ENCODE measurements at places on chromosomes 11 and 22.

DNA sequence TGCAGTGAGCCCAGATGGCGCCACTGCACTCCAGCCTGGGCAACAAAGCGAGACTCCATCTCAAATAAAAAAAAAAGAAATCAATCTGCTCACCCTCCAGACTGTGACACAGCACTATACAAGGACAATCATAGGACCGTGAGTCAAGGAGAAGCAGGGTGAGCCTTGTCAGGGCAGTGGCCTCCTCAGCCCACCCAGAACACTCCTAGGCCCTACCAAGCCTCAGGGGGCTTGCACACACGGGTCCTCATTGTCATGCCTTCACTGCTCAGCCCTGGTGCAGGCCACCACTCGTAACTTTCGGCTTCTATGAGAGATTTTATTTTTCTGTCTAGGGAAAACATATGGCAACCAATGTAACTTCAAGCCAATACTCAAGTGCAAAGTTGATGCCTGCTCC lies 35.8 kb downstream of the DGCR2 start:
- DNase-seq: no peak

DNA sequence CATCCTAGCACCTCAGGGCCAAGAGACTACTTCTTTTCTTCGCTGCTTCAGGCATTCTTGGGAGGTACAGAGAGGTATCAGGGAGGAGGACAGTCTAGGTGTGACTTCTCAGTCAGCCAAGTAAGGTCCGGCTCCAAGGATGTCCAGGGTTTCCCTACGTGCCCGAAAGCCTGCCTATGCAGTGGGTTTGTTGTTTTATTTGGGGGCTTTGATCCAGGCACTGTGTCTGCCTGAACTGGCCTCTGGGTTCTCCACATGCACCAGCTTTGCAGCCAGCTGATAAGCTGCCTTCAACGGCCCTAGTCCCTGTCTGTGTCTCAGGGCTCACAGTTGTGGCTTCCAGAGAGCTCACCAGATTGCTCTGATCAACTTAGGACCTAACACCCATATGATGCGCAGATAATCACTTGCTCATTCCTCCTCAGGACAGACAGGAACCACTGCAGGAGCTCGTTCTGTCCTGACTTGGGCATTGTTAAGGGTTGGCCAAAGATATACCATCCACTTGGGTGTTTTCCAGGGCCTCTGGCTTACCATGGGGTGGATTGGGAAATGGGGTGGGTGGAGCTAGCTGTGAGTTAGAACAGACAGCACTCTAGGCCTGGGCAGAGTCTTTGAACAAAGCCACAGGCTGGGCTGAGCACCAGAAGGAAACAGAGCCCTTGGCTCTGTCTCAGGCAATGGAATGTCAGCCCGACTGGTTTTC lies 45.5 kb upstream of the CRYBB3 start:
- DNase-seq: no peak

DNA sequence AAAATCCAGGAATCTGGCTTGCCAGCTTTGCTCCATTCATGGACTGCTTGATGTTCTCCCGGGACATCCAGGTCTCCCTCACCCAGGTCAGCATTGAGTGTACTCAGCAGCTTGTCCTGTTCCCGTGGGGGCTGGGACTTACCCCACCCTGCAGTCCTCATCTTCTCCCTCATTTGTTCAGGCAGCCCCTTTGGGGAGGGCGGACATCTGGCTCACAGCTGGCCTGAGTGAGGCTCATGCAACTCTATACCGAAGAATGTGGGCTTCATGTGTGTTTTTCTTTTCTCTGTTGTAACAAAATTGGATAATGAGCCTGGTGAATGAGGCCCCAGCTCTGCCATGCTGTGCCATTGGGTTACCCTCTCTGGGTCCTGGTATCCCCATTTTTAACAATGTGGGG lies 227.7 kb upstream of the TENM4 start:
- no peak for DNase-seq

DNA sequence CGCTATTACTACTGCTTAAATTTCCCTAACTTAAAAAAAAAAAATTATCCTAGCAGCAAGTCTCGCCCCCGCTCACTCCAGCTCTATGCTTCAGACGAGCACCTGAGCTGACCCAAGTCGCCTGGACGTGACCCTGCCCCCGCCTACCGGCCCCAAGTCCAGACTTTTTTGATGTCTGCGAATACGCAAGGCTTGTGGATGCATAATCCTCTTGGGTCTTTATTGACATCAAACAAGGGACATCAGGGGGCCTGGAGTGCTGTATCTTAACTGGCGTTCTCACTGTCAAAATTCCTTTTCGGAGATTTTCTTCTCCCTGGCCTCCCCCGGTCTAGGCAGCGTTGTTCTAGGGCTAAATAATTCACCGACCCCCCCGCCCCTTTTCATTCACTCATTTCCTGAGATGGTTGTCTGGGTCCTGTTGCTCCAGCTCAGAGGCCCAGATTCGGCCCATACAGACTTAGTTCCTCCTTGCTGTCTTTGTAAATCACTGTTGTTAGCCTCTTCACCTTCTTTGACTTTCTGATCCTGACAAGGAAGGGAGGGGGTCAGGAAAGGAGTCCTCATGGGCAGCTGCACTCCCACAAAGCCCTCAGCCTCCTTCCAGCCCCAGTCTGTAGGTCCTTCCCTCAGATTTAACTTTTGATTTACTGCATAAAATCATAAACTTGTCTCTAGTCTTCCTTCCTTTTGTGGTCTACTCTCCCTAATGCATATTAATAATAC lies 601 bp upstream of the LRP4 start:
- no peak for DNase-seq

DNA sequence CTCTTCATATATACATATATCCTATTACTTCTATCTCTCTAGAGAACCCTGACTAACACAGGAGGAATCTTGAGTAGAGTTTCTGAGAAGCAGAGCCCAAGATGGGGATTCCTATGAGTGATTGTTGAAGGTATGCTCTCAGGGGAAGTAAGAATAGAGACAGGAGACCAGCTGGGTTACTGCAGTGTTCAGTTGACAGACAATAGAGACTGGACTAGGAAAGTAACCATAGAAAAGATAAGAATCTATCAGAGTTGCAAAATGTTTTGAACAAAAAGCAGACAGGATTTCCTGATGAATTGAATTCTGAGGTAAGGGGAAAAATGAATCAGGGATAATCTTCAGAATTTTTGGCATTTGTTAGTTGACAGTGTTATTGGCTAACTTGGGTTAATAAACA lies 54.4 kb downstream of the SLC17A6 start:
- DNase-seq: no peak

GRCh38 chr22:23033116-23033905 lies 37.0 kb upstream of the GNAZ start:
- DNase-seq: no peak

GRCh38 chr11:120386774-120387371 lies 50.7 kb downstream of the ARHGEF12 start:
- no peak for DNase-seq

GRCh38 chr11:36724742-36725385 lies 126.8 kb upstream of the RAG2 start:
- no peak for DNase-seq

- peak; percentile 32 for DNase-seq
Observed at GRCh38 chr11:73154178-73154577, 12.1 kb upstream of the FCHSD2 start.

DNA sequence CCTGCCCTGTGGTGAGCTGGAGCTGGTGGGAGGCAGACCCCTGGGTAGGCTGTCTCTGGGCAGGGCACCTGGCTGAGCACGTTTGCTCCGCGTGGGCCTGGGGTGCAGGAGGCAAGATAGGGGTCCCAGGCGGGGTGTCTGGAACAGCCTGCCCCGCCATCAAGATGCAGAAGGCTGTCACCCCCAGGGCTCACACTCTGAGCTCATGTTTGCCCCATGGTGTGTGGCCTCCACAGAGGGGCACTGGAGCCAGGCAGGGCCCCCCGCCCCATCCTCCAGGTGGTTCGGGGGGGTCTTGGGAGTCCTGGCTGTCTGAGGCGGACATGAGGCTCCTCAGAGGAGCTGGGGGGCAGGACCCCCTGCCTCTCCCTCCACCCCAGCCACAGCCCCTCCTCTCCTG lies 28.9 kb upstream of the CARS1 start:
- no peak for DNase-seq

DNA sequence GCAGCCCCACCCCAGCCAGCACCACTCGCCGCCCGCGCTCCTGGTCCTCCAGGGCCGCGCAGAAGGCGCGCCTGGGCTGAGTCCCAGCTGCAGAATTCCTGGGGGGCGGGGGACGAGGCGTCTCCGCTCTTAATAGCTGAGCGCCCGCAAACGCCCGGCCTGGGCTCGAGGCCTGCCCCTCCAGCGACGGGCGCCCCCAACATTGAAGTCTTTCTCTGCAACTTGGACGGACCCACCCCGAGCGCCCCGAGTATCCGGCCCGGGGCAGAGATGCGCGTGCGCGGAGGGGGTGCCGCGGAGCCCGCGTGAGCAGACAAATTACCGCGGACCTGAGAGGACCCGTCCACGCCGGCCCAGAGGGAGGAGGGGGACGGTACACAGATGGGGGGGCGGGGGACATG lies 6.7 kb upstream of the SYT7 start:
- DNase-seq: peak; percentile 26

DNA sequence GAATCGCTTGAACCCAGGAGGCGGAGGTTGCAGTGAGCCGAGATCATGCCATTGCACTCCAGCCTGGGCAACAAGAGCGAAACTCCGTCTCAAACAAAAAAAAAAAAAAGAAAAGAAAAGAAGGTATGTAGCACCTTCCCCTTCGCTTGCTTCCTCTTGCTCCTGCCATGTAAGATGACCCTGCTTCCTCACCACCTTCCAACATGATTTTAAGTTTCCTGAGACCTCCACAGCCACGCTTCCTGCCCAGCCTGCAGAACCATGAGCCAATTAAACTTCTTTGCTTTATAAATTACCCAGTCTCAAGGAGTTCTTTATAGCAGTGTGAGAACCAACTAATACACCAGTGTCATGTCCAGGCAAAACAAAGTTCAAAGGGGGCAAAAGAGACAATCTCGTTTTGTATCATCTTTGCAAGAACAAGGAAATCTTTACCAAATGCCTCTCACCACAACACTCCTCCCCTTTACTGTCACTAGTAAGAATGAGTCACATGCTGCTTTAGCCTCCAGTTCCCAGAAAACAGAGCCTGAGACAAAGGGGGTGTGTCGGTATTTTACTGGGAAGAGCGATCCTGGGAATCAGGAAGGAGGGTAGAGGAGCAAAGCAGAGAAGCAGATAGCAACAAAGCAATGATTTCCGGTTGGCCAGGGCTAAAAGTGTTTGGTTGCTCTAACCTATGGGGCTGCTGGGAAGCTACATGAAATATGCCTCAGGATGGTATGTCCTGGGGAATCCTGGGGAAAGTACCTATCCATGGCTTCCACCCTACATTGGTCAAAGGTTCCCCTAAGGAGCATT lies 10.5 kb upstream of the MCHR1 start:
- DNase-seq: no peak

DNA sequence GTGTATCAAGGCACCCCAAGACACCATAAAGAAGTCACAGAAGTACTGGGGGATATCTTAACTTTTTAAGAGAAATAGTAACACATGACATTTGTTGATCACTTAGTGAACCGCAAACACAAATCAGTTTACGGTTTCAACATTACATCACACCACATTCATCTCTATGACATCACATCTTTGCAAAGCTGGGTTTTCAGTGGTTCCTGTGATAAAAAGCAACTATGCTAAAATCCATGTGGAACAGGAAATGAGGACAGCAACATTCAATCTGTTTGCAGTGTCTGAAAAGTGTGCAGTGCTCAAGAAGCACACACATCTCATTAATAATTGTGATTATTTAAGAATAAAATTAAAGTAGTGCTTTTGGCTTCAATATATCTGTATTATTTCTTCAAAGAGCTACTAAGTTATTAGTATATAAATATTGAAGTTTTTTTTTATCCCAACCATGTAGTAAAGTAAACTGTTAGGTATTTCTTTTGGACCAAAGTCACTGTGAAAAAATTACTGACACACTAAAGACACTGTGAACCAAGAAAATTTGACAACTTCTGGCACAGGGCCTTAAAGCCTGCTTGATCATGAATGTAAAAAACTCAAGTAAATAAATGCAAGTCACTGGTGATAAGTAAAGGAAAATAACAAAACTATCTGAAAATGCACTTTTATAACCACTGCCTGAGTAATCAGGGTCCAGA lies 156.0 kb upstream of the SOX6 start:
- DNase-seq: no peak

DNA sequence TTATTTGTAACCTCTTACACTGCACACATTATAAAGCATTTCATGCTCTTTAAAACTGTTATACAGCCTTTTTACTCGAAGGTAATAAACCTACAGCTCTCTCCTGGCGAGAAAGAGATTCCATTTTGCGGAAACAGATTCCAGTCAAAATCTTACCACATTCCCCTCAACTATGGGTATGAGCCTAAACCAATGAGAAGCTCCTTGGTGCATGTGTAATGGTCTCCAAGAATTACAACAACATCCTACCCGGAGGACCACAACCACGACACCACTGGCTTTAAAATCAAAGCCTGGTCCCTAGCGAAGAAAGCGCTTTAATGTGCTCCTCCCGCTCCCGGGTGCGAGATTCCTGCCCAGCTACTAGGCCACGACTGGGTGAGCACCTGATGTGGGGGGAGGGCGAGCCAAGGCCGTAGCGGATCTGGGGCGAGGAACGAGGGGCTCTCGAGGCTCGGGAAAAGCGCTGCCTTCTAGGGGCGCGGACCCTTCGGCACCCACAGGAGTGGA lies 821 bp downstream of the CELF1 start:
- DNase-seq: peak; percentile 37

GRCh38 chr11:57597461-57597915 lies at the start of gene SERPING1:
SERPING1 (plus strand) TSS chr11:57597685; CDS start chr11:57598271, 586 bp downstream.
- DNase-seq: no peak

GRCh38 chr22:46881373-46882118 lies 119.1 kb downstream of the TBC1D22A start:
- DNase-seq: peak; percentile 6

DNA sequence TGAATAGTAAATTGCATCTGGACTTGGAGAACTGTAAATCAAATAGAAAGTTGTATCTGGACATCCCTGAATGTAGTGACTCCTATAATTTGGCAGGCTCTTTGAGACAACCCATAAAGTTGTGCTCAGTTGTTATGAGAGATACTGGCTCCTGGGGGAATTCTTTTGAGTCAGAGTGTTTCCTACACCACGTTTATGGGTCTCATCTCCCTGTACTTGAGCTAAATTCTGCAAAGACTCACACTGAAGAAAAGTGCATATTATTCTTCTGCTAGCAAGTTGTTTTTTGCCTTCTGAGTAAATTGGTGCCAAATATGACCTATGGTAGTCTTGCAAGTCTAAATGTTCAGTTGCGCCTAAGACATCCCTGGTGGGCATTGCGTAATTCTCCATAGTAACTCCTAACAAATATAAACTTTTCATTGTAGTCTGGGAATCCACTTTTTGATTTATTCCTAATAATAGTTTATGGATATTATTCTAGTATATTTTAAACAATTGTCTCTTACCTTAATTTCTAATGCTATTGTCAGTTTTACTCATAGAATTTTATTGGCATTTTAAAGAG lies 5.0 kb downstream of the ZNF215 start:
- DNase-seq: no peak

DNA sequence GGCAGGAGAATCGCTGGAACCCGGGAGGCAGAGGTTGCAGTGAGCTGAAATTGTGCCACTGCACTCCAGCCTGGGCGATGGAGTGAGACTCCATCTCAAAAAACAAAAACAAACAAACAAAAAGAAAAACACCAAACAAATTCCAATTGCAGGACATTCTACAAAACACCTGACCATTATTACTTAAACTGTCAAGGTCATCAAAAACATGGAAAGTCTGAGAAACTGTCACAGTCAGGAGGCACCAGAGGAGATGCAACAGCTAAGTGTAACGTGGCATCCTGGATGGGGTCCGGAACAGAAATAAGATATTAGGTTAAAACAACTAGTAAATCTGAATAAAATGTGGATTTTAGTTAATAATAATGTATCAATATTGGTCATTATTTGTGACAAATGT lies 914 bp upstream of the DNAJB13 start:
- no peak for DNase-seq

GRCh38 chr11:101014600-101015285 lies 114.9 kb downstream of the PGR start:
- no peak for DNase-seq

Data from activated naive CD8-positive, alpha-beta T cell treated with anti-CD3 and anti-CD28 coated beads, Interleukin-2, amount 50 U/mL, for 24 hours (primary cell).